ENCODE measurements at places on chromosomes 12 and 14.

GRCh38 chr12:67315661-67316060, 46.5 kb downstream of the CAND1 start:
- DNase-seq, result no peak

- no peak for DNase-seq
Observed at GRCh38 chr12:65200007-65200665, 30.8 kb downstream of the LEMD3 start.

DNA sequence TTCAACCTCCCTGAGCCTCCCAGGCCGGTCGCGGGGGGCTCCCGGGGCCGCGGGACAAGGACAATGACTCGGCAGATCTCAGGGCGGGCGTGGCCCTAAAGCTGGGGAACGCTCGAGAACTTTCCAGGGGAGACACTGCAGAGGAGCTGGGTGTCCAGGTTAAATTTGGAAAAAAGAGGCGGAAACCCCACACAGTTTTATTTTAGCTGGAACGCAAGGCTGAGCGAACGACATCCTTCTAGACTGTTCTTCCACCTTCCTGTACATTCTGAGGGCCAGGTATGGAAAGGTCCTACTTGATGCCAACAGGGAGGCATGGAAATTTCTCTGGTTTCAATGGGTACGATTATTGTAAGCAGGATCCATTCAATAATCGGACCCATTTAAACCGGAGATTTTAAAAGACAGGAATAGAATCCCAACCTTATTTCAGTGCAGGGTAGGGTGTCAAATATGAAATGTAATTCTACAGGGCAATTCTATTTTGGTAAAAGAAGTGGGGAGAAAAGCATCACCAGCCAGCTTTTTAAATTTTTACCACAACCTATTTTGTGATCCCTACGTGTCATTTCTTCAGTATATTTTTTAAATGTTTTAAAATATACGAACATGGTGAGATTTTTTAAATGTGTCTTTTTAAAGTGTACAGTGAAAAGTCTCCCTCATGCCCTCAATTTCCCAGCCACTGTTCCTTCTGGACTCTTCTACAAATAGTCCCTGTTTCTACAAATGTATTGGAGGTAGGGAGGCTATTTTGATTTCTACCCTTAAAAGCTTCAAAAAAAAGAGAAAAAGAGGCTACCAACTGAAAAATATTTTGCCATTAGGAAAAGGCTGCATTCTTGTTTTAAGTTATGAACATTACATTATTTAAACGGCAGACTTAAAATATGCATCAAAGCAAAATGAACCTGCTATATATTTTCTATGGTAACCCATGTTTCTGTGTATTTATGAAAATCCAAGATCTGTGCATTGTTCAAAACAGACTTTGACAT, 1.1 kb upstream of the UBC start:
- DNase-seq, result no peak

DNA sequence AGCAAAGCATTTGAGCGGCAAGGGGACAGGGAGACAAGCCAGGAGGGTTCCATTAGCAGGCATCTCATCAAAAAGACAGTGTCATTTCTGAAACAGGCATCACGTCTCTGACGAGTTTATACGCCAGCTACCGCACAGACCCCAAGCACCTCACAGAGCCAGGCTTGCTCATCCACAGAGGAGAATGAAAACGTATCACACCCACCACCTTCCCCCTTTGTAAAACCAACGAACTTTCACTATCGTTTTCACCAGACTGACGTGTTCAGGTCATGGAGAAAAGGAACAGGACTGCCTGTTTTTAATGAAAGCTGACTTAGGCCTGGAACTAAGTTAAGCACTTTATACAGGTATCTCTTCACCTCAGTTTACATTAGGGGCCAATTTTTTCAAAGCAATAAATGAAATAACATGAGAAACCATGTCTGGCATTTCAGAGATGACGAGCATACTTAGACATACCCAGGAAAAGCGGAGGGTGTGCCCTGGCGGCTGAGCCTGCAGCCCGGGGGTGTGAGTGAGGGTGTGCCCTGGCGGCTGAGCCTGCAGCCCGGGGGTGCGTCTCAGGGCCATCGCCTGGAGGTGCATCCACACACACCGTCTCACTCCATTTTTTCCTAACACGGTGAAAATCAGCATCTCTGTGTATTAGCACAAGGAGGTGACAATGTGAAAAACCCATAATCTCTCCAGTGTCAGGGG, 41.9 kb downstream of the STX2 start:
- DNase-seq, result peak; percentile 64

- DNase-seq, result no peak
Observed at GRCh38 chr12:26317942-26318575, 122.7 kb downstream of the SSPN start.
